ENCODE measurements at places on chromosomes 7 and 10.

GRCh38 chr7:154914308-154914995, 88.5 kb downstream of the PAXIP1 start:
- DNase-seq = no peak

DNA sequence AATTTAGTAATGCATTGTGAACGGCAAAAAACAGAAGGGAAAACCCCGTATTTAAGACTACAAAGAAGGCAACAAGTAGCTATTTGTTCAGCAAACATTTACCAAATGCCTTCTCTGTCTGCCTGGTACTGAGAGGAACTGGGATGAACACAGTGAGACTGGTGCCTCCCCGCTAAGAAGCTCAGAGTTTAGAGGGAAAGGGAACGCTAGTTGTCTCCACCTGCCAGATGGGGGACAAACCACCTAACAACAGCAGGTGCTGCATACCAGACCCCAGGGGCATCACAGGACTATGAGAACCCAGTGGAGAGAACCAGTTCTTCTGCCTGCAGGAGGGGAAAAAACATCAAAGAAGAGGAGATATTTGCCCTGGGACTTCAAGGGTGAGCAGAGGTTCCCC, 147.1 kb downstream of the SLC25A13 start:
- DNase-seq = no peak

- DNase-seq = no peak
Measured at GRCh38 chr7:17832242-17832641, 108.1 kb downstream of the SNX13 start.

DNA sequence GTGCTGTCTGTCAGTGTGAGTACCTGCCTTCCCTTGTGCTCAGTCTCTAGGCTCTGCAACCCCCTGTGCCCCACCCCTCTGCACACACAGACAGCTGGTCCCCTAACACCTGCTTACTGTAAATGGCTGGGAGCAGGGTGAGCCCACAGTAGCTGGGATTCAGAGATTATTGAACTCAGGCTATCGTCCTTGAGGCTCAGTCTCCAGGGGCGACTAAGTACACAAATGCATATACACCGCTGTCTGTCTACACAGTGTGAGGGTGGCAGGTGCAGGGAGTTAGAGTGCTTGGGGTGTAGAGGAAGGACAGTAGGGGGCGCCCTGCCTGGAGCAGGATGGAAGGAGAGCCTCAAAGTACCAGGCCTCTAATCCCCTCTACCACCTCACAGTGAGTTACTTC, 12.9 kb downstream of the UPP1 start:
- no peak for DNase-seq

- DNase-seq = no peak
Measured at GRCh38 chr7:30674420-30674819, 7.8 kb downstream of the CRHR2 start.

- peak; percentile 27 for DNase-seq
Measured at GRCh38 chr7:76512941-76513816, 2.8 kb downstream of the UPK3B start.

DNA sequence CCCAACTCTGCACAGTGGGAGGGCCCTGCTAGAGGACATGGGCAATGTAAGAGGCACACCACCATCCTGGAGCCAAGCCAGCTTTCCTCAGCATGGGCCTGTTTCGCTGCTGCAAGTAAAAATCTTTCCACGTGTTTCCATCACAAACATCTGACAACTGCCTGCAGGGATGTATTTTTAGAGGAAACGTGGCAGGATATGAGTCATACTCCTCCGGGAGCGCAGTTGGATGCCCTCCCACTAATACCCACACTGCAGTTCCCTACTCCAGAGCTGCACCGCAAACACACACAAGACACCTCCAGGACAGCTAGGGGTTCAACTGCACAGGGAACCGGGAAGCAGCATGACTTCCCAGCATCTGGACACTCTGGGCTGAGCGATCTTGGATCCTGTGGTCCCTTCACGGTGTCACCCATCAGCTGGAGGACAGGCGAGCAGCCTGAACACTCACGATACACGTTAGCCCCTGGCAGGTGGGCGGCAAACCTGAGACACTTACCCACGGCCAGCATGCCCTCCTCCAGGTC, 26.1 kb downstream of the PLAC9 start:
- DNase-seq = no peak

GRCh38 chr7:98398567-98399372, 2.1 kb downstream of the BAIAP2L1 start:
- DNase-seq = no peak

GRCh38 chr7:19776981-19777380, 3.6 kb upstream of the TMEM196 start:
- no peak for DNase-seq

DNA sequence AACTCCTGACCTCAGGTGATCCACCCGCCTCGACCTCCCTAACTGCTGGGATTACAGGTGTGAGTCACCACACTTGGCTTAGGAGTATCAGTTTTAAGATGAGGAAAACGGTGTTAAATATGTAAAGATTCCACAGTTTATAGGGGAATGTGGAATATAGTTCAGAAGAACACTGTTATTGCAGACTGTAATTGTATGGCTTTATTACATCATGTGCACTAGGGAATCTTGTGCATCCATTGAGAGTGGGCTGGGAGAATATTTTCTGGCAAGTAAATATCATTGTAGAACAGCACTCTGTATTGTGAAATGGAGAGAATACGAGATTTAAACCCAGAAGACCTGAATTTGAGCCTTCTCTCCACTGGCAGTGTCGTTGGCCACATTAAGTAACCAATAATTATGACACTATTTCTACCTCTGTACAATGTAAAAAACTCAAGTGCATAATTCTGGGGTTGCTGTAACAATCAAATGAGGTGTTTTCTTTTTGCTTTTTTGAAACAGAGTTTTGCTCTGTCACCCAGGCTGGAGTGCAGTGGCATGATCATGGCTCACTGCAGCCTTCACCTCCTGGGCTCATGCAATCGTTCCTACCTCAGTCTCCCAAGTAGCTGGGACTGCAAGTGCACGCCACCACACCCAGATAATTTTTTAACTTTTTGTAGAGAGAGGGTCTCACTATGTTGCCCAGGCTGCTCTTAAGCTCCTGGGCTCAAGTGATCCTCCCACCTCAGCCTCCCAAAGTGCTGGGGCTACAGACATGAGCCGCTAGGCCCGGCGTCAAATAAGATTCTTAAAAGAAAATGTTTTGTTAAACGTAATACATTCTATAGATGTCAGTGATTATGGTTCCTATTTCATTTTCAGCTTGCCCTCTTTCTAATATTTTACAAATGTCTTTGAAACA, 12.0 kb upstream of the PARD3 start:
- no peak for DNase-seq

DNA sequence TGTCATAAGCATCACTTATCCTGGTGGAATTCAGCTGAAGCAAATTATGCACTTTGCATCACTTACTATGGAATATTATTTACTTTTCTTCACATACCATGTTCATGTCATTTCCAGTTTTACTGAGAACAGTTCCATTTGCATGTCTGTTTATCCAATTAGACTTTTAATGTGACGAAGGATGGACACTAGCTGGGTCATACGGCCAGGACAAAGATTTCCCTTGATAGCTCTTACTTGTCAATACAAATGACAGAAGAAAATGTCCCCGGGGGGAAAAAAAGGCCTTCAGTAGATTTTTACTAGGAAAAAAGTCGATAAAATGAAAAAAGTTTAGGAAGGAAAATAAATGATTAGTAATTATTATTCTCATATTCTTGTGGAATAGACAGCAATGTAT, 106.6 kb downstream of the RAPGEF5 start:
- no peak for DNase-seq

- no peak for DNase-seq
Measured at GRCh38 chr7:83161186-83161585, 1.5 kb downstream of the PCLO start.

DNA sequence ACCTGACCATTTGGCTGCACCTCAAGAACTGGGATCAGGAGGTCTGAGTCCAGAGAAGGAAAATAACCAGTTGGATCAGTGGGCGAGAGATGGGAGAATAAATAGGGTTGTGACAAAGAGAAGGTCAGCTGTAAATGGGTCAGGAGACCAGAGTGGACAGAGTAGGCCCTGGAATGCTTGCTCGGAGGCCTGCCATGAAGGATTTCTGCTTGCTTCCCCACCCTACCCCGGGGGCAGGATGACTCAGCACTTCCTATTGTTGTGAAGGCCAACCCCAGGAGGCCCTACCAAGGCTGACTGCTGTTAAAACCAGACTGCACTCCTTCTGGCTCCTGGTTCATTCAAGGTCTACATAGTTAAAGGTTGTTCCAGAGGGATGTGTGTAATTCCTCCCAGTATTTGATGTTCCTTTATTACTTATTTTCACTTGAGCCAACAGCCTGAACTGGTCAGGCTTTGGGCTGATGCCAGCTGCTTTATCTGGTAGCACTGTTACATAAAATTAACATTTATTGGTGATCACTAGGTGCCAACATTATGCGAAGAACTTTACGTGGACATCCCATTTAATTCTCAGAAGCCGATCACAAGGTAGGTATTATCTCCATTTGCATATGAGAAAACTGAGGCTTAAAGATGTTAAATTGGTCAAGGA, 27.3 kb upstream of the IFRD1 start:
- peak; percentile 40 for DNase-seq

DNA sequence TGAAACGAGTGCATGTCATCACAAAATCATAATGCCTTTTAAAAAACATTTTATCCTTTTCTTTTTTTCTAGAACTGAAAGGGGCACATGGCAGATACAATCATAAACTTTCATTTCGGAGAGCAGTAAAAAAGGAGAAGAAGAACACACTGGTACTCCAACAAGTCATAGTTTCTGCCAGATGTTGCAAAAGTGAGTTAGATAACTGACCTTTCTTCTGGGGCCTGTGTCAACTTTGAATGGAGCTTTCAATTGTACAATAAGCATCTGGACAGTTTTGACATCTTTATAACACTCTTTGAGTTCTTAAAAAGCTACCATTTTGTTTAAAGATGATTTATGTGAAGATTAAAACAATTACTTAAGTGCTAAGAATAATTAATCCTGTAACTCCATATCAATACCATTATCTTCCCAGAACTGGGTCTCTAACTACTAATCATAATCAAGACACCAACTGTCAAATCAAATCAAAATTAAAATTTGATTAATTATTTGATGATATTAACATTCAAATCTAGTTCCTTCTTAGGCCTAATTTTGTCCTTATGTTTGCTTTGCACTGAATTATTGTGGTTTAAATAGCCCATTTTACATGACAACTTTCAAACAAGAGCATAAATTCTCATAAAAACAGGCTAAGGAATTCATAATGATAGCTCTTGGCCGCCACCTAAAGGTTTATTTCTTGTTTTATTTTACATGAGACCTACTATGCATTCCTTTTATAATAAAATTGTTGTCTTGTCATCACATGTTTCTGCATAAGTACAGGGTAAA, 19.5 kb upstream of the ITGB8 start:
- DNase-seq = no peak

DNA sequence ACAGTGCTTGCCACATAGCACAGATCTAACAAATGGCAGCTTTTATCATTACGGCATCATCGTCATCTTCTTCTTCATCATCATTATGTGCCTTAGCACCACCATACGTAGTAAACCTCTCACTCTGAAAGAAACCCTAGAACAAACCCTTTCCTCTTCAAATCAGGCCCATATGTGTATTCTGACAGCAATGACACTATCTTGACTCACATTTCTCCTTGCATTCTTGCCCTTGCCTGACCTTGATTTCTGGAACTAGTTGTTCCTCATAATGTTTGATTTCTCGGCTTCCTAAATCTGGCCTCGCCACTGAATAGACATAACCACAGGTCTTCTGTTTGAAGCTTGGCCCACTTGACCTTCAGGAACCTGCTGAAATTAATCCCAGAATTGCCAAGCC, 115.3 kb downstream of the DGKI start:
- no peak for DNase-seq

DNA sequence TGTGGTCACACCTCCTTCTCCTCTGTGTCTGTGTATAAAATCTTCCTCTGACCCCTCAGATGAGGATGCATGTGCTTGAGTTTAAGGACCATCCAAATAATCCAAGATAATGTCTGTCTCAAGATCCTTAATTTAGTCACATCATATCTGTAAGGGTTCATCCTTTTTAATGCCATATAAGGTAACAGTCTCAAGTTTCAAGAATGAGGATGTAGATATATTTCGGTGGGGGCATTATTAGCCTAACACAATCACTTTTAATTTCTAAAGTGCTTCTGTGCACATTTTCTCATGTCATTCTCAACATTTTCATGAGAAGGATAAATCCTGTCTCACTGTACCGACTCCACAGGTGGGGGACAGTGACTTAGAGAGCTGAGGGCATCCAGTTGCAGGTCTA, 235.3 kb downstream of the BUB3 start:
- no peak for DNase-seq

GRCh38 chr7:103988468-103989199, 824 bp downstream of the RELN start:
- no peak for DNase-seq

- DNase-seq = peak; percentile 56
Measured at GRCh38 chr10:69407621-69408301, 9.0 kb downstream of the TACR2 start.

- no peak for DNase-seq
Measured at GRCh38 chr10:29895456-29895855, 163.9 kb downstream of the JCAD start.

GRCh38 chr7:14894826-14895225, 7.7 kb downstream of the DGKB start:
- DNase-seq = no peak

DNA sequence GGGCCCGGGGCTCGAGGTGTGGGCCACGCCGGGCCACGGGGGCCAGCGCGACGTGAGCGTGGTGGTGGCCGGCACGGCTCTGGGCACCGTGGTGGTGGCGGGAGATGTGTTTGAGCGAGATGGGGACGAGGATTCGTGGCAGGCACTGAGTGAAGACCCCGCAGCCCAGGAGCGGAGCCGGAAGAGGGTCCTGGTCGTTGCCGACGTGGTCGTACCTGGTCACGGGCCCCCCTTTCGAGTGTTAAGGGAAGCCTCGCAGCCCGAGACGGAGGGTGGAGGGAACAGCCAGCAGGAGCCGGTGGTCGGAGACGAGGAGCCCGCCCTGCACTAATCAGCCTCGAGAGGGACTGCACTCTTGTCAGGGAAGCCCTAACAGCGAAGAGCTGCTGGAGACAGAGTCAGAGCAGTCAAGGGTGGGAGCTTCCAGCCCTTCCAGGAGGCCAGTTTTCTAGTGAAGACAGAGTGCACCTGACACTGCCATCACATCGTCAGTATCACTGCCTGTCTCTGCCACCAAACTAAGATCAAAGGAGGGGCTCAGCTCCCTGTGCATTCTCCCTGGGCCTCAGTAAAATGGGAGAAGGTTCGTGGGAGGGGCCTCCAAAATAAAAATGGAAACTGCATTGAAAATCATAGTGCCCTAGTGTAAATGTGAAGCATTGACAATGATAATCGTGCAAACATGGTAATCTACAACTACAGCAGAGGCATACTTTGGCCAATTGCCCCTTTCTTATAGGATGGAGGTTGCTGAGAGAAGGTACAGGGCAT, 1.3 kb downstream of the MBLAC1 start:
- DNase-seq = peak; percentile 63

- DNase-seq = no peak
Measured at GRCh38 chr7:96952974-96953391, 52.4 kb upstream of the DLX6 start.

DNA sequence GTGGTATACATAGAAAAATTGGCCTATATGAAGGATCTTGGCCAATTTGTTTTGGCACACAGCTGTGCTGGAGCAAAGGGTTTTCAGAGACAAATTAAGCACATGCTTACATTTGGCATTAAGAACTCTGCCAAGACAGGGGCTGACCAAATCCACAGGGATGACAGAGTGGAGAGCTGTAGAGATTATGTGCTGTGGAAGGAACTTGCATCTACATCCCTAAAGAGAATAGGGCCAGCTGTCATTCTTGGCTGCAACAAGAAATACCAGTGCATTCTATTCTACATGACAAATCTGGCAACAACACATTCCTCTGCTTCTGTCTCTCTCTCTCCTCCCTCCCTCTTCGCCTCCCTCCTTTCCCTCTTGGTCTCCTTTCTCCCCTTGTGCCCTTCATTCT, 75.6 kb downstream of the POM121L12 start:
- DNase-seq = no peak

Measured in activated T-cell treated with anti-CD3 and anti-CD28 coated beads, Interleukin-2, amount 50 U/mL, for 24 hours (primary cell).